Omental fat pad (tissue), 4 donors: ENCODE measurements at places on chromosomes 13 and 19.

- DNase-seq: no peak
These were observed 9.1 kb upstream of the DPP9 start for GRCh38 chr19:4732680-4733114.

DNA sequence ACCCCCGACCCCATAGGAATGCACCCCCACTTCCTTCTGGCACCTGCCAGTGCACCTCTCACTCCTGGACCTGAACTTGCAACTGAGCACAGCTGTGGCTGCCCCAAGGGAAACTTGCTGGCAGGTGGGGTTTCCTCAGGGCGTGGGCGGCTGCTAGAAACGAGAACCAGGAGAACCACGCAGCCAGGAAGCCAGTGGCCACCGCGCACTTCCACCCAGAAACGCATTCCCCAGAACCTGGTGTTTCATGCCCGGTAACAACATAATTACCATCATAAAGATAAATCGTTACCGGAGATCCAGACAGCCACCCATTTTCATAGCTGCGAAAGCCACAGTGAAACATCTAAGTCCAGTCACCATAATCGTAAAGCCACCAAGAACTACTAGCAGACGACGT is 75.2 kb upstream of the C13orf46 start:
- no peak for DNase-seq

DNA sequence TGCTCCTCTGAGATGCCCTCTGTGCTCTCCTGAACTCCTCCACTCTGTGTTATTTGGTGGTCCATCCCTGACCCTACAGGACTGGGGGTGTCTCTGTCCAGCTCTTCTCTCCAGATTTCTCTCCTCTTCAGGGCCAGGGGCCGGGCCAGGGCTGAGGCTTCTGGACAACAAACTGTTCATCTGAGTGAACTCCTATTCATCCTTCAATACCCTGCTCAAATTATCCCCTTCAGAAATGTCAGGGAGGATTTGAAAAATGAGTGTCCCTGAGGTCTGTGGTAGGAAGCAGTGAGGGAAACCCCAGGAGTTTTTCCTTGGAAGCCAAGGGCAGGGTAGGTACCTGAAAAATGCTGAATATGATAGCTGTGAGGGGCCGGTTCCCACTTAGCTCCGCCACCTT is 7.6 kb downstream of the PDE4C start:
- no peak for DNase-seq

- DNase-seq: no peak
These were observed 10.5 kb downstream of the ZNF526 start for GRCh38 chr19:42230571-42230970.

DNA sequence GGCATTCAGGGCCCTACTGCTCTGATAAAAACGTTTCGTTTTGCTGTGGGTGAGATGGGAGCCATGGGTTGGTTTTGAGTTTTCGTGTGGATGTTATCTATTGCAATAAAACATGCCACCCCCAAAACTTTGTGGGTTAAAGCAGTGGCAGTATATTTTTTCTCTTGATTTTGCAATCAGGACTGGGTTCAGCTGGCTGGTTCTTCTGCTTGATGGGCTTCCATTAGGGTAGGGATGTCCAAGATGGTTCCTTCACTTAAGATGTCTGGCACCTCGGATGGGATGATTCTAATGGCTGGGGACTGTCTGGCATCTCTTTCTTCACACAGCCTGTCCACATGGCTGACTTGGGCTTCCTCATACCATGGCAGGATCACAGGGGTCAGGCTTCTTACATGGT is 15.6 kb upstream of the PNMA8B start:
- DNase-seq: no peak

DNA sequence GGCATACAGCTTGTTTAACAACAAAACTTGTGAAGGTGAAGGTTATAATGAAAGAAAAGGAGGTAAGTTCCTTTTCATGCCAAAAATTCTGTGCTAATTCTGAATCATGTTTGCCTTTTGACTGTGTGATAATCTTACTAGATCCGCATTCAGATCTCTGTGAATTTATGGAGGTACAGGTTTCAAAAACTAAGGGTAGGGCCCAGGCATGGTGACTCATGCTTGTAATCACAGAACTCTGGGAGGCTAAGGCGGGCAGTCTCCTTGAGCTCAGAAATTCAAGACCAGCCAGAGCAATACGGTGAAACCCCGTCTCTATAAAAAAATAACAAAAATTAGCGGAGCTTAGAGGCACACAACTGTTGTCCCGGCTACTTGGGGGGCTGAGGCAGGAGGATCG is 45.9 kb downstream of the PCDH9 start:
- DNase-seq: no peak

DNA sequence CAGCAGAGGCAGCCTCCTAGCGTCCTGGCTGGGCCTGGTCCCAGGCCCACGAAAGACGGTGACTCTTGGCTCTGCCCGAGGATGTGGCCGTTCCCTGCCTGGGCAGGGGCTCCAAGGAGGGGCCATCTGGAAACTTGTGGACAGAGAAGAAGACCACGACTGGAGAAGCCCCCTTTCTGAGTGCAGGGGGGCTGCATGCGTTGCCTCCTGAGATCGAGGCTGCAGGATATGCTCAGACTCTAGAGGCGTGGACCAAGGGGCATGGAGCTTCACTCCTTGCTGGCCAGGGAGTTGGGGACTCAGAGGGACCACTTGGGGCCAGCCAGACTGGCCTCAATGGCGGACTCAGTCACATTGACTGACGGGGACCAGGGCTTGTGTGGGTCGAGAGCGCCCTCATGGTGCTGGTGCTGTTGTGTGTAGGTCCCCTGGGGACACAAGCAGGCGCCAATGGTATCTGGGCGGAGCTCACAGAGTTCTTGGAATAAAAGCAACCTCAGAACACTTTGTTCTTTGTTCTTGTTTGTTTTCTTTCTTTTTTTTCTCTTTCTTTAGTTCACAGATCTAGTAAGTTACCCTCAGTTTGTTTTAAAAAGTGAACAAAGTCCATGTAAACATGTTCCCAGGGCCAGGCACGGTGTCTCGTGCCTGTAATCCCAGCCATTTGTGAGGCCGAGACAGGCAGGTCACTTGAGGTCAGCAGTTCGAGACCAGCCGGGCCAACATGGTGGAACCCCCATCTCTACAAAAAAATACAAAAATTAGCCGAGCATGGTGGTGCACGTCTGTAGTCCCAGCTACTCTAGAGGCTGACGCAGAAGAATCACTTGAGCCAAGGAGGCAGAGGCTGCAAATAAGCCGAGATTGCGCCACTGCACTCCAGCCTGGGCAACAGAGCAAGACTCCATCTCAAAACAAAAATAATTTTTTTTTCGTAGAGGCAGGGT is 10.2 kb downstream of the ANGPTL4 start:
- DNase-seq: no peak

GRCh38 chr13:110426735-110427134 is 119.7 kb downstream of the COL4A2 start:
- no peak for DNase-seq

GRCh38 chr19:7272856-7273578 is 21.2 kb downstream of the INSR start:
- DNase-seq: no peak

DNA sequence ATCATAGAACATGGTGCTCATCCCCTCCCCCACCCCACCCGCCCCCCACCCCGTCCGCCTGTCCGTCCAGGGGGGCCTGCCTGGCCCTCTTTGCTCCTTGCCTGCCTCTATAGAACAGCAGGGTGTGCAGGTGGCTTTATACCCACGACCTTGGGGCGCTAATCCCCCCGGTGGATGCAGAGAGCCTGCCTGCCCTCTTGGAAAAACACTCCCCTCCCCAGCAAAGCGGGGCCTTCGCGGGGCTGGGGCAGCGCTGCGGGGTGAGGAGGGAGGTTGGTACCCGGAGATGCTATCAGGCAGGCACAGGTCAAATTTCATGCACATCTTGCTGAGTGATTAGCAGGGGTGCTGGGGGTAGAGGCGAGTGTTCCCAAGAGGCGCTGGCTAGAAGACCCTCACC is 21.9 kb downstream of the RFX1 start:
- no peak for DNase-seq

DNA sequence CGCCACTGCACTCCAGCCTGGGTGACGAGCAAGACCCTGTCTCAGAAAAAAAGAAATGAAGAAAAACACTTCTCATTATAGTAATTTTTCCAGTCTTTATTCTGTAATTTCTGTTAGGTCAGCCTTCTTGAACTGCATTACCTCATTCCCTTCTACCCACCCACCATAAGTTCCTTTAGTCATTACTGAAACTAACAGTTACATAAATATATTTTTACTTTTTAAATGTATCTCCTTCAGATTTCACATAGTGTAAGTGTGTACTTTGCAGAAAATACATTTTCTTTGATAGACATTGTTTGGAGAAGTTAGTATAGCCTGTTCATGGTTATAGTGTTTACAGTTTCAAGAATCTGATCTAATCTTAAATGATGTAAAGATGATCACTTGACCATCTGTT is 31.7 kb upstream of the KCTD4 start:
- no peak for DNase-seq

GRCh38 chr13:60137911-60138560 is 25.7 kb downstream of the DIAPH3 start:
- no peak for DNase-seq

GRCh38 chr19:4702764-4703163 is 20.9 kb downstream of the DPP9 start:
- DNase-seq: no peak

DNA sequence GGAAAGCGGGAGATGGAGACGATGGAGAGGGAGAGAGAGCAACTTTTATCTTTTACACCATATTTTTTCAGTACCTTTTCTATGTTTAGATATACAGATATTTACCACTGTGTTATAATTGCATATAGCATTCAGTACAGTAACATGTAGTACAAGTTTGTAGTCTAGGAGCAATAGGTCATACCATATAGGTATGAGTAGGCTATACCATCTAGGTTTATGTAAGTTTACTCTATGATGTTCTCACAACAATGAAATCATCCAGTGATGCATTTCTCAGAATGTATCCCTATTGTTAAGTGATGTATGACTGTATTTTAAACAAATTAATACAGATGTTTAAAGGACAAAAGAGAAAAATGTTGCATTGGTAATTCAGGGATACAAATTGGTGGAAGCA is 136.1 kb downstream of the PDS5B start:
- no peak for DNase-seq

DNA sequence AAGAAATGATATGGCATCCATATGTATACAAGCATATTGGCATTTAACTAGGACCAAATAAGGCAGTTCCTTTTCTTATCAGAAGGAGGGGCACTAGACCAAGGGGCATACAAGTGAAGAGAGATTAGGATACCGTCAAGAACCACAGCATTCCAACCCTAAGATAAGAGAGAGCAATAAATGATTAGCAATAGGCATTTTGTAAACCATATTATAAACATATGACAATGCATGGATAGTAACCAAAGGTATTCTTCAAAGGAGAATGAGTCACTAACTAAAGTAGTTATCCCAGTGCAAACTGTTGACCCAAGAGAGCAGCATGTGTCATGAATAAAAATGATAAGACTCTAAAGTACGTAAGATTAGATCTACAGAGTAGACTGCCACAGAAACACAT is 500.9 kb upstream of the HTR2A start:
- no peak for DNase-seq

DNA sequence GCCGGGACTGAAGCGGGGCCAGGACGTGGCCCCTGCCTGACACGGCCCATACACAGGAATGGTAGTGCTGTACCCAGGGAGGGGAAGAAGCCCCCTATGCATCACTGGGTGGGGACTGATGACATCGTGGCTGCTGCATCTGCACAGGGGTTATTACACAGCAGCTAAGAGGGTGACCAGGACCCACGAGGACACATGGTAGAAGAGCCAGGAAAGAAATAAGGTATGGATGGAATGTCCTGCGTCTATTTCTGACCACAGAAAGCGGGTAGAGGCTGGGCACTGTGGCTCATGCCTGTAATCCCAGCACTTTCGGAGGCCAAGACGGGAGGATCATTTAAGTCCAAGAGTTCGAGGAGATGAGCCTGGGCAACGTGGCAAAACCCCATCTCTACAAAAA is 24.1 kb downstream of the DCAF15 start:
- DNase-seq: no peak

DNA sequence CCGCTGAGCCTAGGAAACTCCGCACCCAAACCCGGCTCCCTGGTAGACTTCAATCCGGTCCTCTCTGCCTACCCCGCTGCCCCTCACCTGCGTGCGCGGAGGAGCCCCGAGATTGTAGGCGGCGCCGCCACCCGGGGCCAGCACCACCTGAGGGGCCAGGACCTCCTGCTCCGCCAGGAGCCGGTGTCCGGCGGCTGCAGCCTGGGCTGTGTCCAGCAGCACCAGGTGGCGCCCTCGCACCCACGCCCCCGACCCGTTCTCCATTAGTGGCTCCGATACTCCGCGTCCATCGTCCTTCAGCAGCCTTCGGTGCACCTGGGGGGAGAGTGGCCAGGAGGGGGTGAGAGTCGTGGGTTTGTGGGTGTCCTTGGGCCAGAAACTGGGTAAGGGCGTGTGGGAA is 18.5 kb downstream of the MAN2B1 start:
- no peak for DNase-seq

DNA sequence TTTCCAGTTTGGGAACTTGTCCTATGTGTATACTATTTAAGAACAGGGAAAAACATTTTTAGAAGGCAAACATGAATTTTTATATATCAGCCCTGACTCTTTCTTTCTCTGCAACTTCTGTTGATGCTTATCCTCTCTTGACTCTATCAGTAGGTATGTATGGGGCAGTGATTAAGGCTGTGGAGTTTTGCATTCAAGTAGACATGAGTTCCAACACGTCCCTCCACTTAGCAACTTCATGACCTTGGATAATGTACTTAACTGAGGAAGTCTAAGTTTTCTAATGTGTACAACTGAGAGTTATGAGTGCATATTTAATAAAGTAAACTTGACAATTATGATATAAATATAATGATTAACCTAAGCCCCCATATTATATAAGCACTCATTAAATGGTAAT is 414.6 kb downstream of the TDRD3 start:
- DNase-seq: no peak

- no peak for DNase-seq
These were observed 28.8 kb upstream of the F7 start for GRCh38 chr13:113076681-113077401.

- no peak for DNase-seq
These were observed 48.7 kb upstream of the GPI start for GRCh38 chr19:34316247-34316646.

GRCh38 chr19:32675720-32676185 is at the start of gene RGS9BP:
Gene RGS9BP (plus strand): TSS chr19:32675848. CDS start chr19:32676264, 416 bp downstream.
- DNase-seq: peak; percentile 47
